ENCODE measurements at places on chromosomes 3 and 15.

DNA sequence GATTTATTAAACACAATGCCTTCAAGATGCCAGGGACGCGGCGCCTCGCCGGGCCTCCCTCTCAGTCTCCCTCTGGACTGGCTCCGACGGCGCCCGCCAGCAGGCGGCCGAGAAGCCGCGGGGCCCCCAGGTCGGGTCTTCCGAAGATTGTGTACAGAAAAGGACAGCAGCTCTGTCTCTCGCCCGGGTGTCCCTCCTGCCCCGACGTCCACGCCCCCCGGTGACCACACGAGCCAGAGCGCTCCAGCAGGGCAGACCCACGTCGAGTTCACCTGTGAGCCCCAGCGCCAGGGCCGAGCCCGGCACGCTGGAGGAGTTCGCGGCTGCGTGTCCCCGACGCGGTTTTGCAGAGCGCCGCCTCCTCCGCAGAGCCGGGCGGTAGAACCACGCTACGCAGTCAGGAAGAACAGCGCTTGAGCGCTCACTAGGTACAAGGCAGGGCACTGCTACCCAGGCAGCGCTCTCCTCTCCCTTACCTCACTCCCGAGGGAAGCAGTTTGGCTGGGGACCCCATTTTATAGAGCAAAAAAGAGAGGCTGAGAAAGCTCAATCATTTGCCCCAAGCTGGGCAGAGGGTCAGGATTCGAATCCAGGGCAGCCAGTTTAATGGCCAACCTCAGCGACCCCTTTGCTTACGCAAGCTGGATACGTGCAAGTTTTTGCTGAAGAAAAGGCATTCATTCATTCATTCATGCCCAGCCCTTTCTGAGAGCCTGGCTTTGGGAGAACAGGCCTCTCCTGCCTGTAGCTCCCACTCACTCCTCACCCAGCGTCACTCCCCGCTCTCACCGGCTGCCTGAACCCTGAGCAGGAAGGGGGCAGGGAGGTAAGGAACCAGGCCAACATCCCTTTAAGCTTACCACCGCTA is 3.0 kb upstream of the TLE3 start:
- DNase-seq: peak; percentile 86

- peak; percentile 87 for DNase-seq
These were observed 208.3 kb downstream of the TBC1D2B start for GRCh38 chr15:77869021-77869895.

GRCh38 chr3:128073807-128074206 is 21.6 kb downstream of the SEC61A1 start:
- DNase-seq: no peak

DNA sequence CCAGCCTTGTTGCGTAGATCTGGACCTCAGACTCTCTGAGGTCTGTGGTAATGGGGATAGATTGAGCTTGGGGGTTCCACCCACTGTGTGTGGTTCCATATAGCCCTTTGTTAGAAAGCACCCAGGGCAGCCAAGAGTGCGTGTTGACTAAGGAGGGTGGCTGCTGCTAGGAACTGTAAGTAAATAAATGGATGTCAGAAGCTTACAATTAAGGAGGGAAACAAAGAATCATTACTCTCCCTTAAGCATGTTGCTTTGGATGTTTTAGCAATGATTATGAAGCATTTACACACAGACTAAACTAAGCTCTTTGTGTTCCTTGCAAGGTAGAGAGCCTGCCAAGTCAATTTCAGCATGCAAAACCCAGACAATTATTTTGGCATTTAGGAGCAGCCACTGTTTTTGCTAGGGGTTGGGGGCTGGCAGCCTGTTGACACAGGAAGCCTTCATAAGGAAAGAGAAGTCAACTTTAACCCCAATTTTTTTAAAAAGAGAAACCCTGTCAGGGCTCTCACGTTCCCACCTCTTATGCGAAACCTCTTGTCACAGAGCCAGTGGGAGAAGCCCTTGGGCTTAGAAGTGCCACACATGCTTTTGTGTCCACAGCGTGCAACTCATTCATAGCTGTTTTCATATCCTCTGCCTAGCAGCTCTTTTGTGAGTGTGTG is 127.8 kb downstream of the CMSS1 start:
- DNase-seq: no peak

- no peak for DNase-seq
These were observed 581.2 kb downstream of the PYDC2 start for GRCh38 chr3:192042116-192042515.

DNA sequence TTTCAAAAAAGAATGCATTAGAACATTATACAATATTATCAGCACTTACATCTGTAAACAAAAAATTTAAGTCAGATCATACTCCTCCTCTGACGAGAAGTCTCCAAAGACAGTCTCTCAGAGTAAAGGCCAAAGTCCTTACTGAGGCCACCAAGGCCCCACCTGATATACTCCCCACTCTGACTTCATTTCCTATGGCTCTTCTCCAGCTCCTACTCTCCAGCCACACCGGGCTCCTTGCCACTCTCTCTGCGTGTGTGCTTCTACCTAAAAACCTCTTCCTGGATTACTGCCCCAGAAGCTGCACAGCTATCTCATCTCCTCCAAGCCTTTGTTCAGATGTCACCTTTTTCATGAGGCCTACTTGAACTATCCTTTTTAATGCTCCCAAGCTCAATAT is 5.0 kb downstream of the DCP1A start:
- DNase-seq: no peak

- peak; percentile 76 for DNase-seq
These were observed 730 bp downstream of the ZKSCAN7 start for GRCh38 chr3:44555723-44556122.

DNA sequence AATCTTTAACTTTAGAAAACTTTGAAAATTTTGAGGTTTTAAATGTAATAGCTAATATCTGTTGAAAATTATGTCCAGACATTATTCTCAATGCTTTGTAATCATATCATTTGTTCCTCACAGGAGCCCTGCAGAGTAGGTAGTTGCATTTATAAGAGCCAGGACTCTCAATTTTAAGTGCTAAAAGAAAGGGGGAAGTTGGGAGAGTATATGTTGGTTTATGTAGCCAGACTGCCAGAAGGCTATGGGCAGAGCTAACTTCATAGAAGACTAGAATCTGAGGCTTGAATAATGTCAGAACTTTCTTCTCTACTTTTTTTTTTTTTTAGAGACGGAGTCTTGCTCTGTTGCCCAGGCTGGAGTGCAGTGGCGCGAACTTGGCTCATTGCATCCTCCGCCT is 9.1 kb downstream of the VPS8 start:
- no peak for DNase-seq

- DNase-seq: no peak
These were observed 57.0 kb upstream of the UBE2E2 start for GRCh38 chr3:23146163-23146562.

DNA sequence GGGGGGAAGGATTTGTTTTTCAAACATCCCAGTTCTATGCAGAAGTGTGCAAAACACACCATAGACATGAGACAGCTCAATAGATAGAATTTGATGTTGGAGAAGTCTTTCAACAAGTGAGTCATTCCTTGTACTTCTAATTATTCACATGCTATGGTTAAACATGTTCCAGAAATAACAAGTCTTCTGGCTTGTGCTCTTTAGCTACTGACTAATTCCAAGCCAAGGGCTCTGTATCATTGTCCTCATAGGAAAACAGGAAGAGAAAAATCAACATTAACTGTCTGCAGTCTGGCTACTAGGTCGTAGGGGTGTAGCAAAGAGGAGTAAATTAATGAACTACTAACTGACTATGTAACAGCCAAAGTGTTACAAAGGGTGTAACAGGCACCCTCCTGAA is 25.8 kb downstream of the LDHAL6B start:
- peak; percentile 95 for DNase-seq

DNA sequence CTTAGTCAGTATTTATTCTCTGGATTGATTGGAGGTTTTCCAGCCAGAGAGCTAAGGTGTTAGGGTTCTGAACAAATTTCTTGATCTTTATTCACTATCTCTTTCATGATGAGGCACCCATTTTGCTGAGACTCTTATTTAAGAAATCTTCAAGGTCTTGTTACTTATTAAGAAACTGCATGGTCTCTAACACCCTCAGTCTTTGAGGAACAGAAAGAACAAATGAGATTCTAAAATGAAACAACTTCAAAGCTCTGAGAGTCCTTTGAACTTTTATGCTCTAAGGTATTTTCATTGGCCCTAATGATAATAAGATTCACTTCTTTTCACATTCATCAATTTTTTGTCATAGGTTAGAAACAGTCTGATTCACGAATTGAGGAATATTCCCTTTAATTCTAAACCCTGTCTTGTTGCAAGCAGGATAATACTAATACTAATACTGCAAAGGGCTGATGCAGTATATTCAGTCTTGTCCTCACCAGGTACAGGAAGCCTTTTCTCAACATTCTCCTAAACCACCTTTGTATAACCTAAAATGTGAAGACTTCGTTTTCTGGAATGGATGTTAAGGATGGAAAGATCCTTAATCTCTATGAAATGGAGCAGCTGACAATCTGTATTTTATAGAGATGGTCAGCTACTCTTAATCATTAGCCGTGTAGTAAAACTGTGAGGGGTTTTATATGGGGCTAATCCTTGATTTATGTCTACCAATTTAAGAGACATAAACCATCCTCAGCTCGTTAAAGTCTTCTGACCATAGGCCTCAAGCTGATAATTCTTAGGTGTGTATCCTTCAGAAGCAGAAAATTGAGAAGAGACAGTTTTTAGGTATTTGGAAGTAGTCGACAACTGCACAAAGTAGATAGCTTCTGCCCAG is 198.3 kb downstream of the OTOL1 start:
- DNase-seq: no peak

GRCh38 chr15:64891561-64891960 is 20.1 kb upstream of the ANKDD1A start:
- no peak for DNase-seq

- no peak for DNase-seq
These were observed 123.5 kb upstream of the SAMMSON start for GRCh38 chr3:69876073-69876472.

DNA sequence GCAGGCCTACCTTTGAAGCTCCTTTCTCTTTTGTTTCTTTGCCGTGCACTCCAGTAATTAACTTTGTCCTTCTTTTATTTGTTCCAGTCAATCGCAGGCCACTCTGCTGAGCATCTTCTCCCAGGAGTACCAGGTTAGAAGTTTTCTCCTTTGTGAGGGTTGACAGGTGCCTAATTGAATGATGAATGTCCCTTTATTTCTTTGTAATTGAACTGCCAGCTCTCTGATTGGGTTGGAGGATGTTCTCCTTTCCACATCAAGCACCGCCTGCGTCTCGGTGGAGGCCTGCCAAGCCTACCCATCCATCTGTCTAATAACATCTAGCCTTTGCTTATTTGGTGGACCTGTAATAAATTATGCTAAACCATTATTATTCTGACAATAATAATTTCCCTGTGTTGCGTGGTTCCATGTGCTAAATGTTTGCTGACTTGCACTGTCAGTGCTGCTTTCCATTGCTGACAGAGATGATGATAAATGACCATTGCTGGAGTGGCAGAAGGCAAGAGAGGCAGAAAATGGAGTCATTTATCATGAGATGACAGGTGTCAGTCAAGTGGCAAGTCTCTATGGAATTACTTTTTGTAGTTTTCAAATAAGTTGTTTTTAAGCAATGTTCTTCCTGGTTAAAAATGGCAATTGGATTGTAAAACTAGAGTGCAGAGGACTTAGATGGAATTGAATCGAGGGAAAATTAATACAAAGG is 64.9 kb downstream of the CDIN1 start:
- DNase-seq: no peak

DNA sequence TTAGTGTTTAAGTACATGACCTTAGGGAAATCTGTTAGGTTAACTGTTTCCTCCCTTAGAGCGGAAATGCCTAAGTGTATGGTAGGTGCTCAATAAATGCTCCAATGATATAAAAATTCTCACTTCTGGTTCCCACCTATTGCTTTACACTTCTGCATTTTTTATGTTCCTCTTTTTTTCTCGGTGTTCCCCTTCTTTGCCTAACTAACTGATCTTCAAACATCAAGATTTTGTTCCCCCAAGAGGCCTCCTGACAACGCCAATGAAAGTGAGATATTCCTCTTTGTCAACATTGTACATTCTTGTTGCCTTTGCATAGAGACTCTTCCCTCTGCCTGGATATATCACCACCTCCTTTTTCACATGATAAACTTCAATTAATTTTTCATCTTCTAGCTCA is 17.4 kb downstream of the SLC35A5 start:
- no peak for DNase-seq

GRCh38 chr3:188197388-188197847 is 43.5 kb downstream of the LPP start:
- no peak for DNase-seq

DNA sequence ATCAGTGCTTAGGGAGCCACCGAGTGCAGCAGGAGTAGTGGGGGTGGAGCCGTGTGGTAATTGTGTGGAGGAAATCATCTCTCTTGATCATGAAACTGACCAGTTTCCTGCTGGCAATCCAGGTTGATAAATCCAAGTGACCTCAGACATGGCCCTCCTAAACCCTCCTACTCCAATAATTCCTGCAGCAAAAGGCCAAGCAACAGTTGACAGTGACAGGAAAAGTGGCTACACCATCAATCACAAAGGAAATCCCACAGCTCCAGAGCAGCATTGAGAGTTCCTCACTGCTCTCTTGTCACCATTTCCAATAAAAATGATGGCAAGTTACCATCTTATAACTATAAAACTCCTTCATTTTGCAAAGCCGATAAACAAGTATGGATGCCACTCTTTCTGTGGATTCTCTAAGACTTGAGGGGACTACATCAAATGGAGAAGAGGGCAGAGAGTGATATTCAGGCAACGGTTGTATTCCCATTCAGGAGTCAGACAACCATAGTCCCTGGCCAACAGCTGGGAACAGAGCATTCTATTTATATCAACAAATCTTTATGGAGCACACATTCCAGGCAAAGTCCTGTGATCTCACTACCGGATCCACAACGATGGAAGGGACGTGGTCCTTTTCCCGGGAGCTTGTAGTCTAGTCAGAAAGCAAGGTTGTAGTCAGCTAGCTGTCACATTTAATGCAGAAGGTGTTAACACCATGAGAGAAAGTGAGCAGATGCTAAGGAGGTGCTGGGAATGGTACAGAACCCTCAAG is 312.5 kb upstream of the CTNNB1 start:
- no peak for DNase-seq

DNA sequence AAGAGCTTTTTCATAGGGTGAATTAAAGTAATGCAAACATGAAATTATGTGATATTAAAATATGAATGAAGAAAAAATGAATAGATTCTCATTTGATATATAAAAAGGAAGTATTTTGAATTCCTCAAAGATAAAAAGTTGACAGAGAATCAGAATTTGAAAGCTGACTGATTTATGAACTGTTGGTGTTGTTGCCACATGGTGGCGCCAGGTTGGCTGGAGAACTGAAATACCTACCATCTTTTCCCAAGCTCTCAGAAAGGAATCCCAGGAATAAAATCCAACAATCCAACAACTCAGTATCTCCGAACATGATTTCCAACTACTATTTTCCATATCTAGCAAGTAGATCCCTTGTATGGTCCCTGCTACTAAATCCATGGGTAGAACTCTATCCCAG is 3.1 kb downstream of the MYRIP start:
- DNase-seq: no peak

- DNase-seq: peak; percentile 97
These were observed 27.6 kb downstream of the SLC28A1 start for GRCh38 chr15:84911879-84912660.
